ENCODE measurements at places on chromosomes 1 and 21.

GRCh38 chr1:202199040-202199889 is 5.7 kb downstream of the LGR6 start:
- no peak for DNase-seq

- DNase-seq, result no peak
Observed at GRCh38 chr1:47424336-47424982, 8.4 kb downstream of the FOXE3 start.

DNA sequence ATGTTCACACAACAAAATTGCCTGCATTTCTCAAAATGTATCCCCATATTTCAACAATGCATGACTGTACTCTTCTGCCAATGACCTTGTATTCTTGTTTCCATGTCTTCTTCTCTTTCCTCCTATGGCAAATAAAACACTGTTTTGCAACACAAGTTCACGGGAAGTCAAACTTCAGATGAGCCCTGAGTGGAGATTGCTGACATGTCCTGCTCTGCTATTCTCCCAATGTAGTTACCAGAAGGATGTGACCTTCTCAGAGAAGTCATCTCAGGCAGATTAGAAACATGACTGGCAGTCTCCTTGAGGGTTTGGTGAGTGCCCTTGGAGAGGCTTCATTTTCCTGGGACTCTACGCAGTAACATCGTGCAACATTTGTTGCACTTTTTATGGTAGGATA is 15.6 kb downstream of the FCGR2B start:
- DNase-seq, result no peak

DNA sequence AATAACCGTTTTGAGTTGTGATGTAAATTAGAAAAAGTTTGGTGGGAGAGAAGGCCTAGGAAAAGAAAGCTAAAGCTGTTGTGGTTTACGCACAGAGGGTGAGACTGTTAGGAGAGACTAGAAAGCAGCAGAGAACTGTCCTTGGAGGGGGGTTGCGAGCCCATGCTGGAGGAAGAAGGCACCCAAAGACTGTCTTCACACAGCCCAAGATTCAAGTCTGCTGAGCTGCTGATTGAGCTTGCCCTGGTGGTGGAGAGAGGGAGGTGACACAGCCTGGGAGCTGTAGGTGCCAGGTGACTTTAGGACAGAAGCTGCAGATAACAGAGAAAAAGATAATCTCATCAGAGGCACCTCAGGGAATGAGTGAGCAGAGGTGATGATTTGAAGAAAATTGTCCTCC is 18.3 kb upstream of the TLR5 start:
- no peak for DNase-seq

DNA sequence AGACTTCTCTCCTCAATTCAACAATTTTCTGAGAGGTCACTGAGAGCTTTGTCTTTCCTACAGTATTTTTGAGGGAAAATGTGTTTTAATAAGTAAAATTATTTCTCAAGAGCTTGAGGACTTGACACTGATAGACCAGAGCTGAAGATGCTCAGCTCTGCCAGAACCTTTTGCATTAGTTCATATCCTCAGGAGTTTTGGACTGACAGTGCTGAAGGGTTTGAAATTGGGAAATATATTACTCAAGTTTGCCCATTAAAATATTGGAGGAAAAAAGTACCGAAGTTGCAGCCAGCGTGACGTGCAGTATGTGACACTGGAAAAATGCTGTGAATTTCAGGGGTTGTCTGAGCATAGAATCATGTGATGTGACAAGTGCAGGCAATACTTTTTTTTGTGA is 346.6 kb upstream of the DPYD start:
- no peak for DNase-seq

- DNase-seq, result no peak
Observed at GRCh38 chr1:109151146-109151990, 37.5 kb downstream of the ELAPOR1 start.

DNA sequence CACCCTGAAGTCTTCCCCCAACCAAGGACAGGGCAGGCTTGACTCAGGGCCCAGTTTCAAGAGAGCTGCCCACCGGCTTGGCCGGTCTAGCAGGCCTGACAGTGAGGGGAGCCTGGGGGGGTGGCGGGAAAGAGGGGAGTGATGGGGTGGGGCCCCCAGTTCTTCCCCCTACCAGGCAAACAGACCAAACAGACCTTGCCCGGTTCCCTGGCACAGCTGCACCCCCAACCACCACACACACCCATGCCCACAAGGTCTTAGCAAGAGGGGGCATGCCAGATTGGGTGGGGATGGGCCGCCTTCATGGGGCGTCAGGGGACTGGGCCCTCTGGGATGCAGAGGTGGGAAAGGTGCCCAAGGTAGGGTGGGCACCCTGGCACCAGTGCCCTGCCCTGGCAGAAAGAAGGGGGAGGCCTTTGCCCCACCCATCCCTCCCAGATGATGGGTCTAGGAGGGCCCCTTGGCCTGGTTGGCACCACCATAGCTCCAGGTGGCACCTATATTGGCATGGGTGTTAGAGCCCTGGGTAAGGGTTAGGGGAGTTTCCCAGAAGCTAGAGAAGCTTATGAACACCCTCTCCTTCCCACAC is 8.9 kb downstream of the ZBTB7B start:
- no peak for DNase-seq
